Activated CD4-positive, CD25-positive, alpha-beta regulatory T cell treated with anti-CD3 and anti-CD28 coated beads, Interleukin-2, amount 50 U/mL, for 24 hours (primary cell): ENCODE measurements at places on chromosomes 1 and 21.
A peak's percentile ranks its signal among the peaks of the same experiment; 100 is the strongest.

GRCh38 chr1:21260405-21261125, 29.7 kb downstream of the ECE1 start:
- no peak for ATAC-seq

- peak; percentile 17 for ATAC-seq
Observed at GRCh38 chr1:110050602-110051261, 16.3 kb downstream of the STRIP1 start.

DNA sequence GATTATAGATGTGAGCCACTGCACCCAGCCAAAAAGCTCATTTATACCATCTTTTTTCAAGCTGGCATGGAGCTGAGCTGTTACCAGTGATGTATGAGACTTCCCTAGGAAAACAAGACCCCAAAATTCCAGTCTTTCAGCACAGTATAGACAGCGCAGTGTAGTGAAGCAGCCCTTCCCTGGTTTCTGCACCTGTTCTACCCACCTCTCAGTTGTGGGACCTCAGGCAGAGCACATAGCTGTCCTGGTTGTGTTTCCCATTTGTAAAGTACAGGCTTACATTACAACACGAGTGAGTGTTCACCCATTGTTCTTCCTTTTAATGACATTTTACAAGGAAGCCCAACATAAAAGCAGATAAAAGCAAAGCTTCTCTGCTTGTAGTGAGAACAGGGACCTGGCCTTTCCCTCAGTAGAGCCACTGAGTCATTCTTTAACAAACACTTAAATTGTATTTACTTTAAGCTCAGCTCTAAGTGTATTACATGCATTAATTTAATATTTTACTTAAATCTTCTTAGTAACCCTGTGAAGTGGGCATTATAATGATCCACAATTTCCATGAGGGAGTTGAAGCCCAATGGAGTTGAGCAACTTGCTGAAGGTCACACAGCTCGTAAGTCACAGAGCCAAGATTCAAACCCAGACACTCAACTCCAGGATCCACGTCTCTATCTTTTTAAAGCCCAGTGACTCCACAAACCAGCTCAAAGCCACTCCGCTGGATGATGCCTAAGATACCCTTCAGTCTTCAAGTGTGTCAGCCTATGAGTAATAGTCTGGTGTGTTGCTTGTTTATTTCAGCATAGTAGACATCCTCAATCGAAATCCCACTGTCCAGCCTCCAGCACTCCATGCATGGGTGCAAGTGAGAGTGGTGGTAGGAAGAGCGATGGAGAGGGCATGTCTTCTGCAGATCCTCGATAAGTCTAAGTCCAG, 40.5 kb upstream of the CAPZB start:
- ATAC-seq: no peak

DNA sequence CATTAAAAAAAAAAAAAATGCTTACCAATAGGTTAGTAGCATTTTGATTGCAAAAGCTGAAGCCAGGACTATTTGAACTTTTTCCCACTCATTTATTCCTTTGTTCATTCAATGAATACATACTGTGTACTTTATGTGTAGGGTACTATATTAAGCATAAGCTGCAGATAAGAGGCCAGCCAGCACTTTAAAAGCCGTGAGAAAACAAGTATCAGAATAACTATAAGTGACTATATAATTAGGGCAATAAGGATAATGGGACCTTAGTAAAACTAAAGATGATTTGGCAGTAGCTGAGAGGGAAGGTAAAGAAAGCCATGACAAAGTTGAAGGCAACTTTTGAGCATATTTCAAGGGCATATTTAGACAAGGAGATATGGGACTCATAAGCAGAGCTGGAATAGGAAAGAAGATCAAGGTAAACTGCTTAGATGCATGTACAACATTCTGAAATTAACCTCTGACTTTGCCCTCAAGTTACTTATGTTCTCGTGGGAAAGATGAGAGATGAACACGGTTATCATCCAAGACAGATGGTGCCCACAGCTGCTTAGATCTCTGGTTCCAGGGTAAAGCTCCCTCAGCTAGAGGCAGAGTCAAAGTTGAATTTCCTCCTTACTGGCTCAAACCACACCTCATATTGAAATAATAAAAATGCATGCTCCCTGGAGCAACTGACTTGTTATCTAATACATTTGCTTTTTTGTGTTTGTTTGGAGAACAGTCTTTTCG, 44.0 kb upstream of the FMO2 start:
- no peak for ATAC-seq

GRCh38 chr1:35433714-35434113, 123.5 kb downstream of the KIAA0319L start:
- ATAC-seq: no peak

- no peak for ATAC-seq
Observed at GRCh38 chr21:31710586-31710985, 21.3 kb downstream of the SCAF4 start.

GRCh38 chr1:74933500-74933899, 200.5 kb downstream of the TYW3 start:
- ATAC-seq: no peak

GRCh38 chr1:229365569-229365968, 22.7 kb upstream of the CCSAP start:
- no peak for ATAC-seq

- ATAC-seq: no peak
Observed at GRCh38 chr1:54016343-54017282, 1.4 kb downstream of the LDLRAD1 start.

- no peak for ATAC-seq
Observed at GRCh38 chr1:38561725-38562124, 297.8 kb downstream of the RRAGC start.

DNA sequence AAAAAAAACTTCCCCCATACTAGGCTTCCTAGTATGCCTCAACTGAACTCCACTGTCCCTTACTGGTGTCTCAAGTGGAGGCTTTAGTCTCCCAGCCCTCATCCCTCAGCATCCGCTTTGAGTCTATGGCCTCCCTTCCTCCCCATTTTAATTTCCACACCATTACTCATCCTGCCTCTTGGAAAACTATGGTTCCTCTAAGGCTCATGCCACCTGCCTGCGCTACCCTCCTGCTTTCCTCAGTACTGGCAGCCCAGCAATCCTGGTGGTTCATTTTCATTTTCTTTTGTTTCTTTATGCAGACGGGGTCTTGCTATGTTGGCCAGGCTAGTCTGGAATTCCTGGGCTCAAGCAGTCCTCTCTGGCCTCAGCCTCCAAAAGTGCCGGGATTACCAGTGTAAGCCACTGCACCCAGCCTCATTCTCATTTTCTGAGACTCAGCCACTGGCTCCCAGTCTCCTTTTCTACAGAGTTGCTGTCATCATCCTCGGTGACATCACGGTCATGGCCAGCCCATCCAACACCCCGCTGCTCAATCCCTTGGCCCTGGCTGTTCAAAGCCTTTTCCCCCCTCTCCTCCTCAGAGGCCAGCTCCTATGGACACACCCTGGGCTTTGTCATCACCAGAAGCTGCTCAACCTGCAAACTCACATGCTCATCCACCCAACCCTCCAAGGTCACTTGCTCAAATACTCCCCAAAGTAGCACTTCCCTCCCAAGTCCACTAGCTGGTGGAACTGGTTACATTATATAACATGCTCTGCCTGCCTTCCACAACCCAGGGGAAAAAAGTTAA, 2.3 kb upstream of the PMVK start:
- no peak for ATAC-seq

GRCh38 chr1:41412748-41413147, 51.5 kb downstream of the FOXO6 start:
- ATAC-seq: no peak

DNA sequence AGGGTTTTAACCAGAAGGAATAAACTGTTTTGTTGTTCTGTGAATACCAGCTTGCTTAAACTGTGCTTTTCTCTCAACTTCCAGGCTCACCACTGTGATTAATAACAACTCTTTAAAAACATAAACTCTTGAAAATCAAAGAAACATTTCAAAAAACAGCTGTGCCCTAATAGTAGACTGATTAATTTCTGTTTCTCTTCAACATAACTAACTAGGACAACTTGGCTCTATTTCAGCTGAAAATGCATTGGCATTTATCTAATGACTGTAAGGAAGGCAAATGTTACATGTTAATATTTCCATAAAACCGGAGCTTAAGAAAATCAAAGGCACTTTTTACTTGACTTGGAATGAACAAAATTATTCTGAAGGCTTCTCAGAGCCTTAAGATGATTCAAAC, 656.1 kb upstream of the NEGR1 start:
- ATAC-seq: no peak

DNA sequence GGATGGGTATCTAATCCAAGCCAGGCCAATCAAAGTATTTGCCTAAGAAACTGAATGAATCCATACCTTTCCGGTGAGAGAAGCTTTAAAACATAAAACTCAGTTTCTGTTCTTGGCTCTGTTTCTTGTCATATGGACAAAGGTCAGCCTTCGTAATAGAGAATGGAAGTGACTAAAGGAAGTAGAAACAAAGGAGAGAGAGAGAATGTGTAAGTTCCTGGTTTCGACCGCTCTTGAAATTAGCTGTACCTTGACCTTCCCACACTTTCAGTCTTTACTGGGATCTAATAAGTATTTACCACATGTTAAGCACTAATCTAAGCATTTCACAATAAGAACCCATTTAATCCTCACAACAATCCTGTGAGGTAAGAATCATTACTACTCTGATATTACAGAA, 19.6 kb upstream of the CLCA4 start:
- no peak for ATAC-seq

GRCh38 chr1:69256036-69256435, 311.7 kb upstream of the LRRC7 start:
- no peak for ATAC-seq

DNA sequence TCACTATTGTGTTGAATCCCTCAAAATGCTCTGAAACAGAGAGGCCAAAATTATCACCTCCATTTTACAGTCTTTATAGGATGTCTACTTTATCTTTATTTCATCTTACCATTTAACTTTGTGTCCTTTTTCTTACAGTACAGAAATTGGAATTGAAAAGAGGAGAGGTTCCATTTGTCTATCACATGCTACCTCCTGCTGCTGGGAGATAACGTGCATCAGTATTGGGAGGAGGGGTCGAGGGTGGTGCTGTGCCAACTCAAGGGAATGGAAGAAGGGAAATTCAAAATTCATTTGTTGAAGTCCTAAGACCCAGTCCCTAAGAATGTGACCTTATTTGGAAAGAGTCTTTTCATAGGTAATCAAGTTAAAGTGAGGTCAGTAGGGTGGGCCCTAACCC, 85.3 kb downstream of the HHIPL2 start:
- ATAC-seq: no peak

GRCh38 chr1:243433737-243434370, 178.0 kb downstream of the SDCCAG8 start:
- no peak for ATAC-seq

DNA sequence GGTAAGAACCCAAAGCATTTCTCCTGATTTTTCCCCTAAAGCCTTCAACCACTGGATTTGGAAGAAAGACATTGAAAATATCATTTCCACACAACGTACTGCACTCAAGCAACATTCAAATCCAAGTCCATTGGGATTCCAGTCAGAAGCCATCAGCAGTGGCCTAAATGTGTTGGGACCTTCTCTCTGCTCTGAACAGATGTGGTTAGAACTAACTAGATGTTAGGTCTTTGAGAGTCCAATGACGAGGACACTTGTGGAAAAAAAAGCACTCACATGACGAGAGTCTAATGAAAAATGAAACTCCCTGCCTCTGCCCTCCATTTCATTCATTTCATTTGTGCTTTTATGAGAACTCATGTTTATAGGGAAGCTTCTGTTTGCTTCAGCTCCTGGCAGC, 382.3 kb downstream of the SIPA1L2 start:
- ATAC-seq: no peak

GRCh38 chr1:107972391-107973180, 7.6 kb upstream of the VAV3 start:
- no peak for ATAC-seq

DNA sequence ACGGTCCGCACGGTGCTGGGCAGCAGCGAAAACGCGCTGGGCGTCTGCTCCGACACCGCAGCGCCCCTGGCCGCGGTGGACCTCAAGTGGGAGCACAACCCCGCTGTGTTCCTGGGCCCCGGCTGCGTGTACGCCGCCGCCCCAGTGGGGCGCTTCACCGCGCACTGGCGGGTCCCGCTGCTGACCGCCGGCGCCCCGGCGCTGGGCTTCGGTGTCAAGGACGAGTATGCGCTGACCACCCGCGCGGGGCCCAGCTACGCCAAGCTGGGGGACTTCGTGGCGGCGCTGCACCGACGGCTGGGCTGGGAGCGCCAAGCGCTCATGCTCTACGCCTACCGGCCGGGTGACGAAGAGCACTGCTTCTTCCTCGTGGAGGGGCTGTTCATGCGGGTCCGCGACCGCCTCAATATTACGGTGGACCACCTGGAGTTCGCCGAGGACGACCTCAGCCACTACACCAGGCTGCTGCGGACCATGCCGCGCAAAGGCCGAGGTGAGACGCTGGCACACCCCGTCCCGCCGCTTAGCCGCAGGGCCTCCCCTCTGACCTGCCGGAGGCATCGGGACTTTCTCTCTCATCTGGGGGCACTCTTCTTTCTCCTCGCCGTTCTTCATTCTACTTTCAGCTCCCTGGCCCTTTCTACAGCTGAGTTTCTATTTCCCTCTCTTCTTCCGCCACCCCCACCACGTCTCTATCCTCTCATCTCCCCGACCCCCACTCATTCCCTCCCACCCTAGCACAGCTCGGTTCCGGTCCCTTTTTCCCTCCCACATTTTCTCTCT, 1.0 kb downstream of the NPR1 start:
- peak; percentile 64 for ATAC-seq
